Effector memory CD8-positive, alpha-beta T cell (primary cell): ENCODE measurements at places on chromosomes 1 and 21.

- no peak for DNase-seq
- H3K36me3 ChIP-seq, result peaks cover 40% of the 10 kb centered on the region
- H3K27me3 ChIP-seq, result no peaks in the 10 kb centered on the region
- H3K4me3 ChIP-seq, result no peak overlapping the region
- peaks cover 65% of the 10 kb centered on the region for H3K4me1 ChIP-seq
Observed at GRCh38 chr1:31007462-31007991, 58.0 kb downstream of the PUM1 start.

- peaks cover 14% of the 10 kb centered on the region for H3K4me1 ChIP-seq
- H3K36me3 ChIP-seq, result no peaks in the 10 kb centered on the region
- H3K27ac ChIP-seq, result no peak overlapping the region
- DNase-seq, result no peak
Observed at GRCh38 chr1:223230161-223230881, 87.3 kb upstream of the TLR5 start.

DNA sequence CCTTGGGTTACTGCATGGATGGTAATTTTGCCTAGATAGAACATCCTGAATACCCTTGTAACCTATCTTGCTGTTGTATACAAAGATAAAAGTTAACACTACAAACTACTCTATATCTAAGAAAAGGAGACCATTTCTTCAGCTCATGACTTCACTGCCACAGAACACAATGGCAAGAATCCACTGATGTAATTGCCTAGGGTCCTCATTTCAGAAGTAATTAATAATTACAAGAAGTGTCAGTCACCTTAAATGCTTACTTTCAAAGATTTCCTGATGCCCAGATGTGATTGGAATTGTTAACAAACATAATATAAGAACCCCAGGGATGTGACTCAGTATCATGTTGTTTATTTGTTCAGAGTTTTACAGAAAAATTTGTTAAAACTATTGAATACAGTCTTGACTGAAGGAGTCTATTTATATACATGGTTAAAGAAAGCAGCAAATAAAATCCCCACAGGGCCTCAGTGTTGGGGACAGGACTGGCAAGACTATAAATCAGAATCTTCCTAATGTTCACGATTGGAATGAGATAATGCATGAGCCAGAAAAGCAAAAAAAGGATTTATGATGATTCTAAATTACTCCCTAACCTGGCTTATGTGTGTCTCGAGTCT is 83.9 kb downstream of the CRB1 start:
- no peak overlapping the region for H3K4me3 ChIP-seq
- no peak for DNase-seq
- H3K4me1 ChIP-seq, result no peaks in the 10 kb centered on the region
- H3K27me3 ChIP-seq, result no peaks in the 10 kb centered on the region
- H3K36me3 ChIP-seq, result no peaks in the 10 kb centered on the region

DNA sequence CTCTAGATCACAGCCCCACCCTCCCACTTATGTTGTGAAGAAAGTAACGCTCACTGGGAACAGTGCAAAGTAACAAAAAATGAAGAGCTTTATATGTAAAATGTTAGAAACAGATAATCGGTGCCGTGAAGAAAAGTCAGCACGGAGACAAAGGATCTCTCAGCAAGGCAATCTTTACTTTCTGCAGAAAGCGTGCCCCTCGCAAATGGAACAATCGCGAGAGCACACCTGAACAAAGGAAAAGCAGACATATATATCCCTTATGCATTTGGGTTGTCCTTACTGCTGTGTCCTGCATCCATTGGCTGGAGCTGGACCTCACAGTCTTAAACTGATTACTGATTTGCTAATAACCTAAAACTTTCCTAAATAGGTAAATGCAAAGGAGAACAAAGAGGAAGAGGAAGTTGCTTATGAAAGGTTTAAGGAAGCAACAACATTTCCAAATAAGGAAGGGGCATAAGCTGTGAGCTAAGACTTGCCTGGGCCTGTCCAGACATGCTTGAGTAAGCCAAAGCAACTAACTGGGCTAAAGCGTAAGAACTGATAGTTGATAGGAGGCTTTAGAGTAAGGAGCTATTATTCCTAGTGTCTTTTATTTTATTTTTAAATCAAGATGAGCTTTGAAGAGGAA is 89.7 kb downstream of the GTF2B start:
- H3K27me3 ChIP-seq, result no peaks in the 10 kb centered on the region
- peaks cover 12% of the 10 kb centered on the region for H3K4me1 ChIP-seq
- H3K4me3 ChIP-seq, result no peak overlapping the region
- DNase-seq, result no peak
- no peak overlapping the region for H3K27ac ChIP-seq
- H3K36me3 ChIP-seq, result peaks cover 43% of the 10 kb centered on the region

DNA sequence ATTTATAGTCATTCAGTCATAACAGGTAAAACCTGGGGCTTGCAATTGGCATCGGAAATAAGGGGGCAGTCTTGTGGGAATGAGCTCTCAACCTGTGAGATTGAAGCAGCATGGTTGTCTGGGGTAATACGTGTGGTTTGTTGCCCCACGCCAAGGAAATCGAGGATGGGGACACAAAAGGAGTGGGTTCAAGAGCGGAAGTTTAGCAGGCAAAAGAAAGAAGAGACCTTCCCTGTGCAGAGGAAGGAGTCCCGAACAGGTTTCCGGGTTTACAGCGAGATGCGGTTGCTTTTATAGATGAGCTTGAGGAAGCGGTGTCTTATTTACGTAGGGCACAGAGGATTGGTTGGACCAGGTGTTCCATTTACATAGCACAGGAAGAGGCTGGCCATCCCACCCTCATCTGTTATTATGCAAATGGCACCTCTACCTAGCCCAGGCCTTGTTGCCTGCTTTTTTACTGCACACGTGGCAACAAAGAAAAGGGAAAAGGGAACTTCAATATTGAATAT is 37.3 kb downstream of the IFNAR1 start:
- H3K4me3 ChIP-seq, result peak overlapping the region; percentile 83
- peaks cover 12% of the 10 kb centered on the region for H3K36me3 ChIP-seq
- peak overlapping the region; percentile 91 for H3K27ac ChIP-seq
- H3K27me3 ChIP-seq, result no peaks in the 10 kb centered on the region
- peaks cover 14% of the 10 kb centered on the region for H3K4me1 ChIP-seq
- peak; percentile 66 for DNase-seq

DNA sequence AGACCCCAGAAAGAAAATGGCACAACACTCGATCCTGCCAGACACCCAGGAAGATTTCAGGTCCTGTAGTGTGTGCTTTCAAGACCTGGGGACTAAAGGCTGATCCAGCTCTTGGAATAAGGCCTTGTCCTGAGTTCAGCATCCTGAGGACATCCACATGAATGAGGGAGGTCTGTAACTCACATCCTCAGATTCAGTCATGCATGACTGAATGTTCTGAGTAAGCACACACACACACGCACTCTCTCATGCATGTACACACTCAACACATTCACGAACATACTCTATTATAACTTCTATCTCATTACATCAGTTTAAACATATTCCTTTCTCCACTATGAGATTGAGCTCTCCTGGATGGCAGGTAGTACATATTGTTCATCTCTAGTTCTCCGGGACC is 273.4 kb upstream of the BEND5 start:
- H3K4me3 ChIP-seq, result no peak overlapping the region
- no peak for DNase-seq
- H3K27ac ChIP-seq, result no peak overlapping the region

DNA sequence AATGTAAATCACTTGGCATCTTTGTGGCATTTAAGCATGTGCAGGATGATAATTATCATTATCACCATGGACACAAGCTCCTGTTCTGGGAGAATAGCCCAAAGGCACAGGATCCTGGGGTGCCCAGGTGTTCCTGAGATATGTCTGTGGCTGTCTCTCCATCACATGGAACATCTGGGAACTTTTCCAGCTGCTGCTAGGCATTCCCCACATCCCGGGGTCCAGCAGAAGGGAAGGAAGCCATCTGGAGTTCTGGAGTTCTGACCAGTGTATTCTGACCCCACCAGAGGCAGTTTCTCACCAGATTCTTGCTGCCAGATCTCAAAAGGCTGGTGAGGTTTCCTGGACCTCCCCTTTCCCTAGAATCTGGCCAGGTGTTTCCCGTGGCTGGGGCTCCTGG is 259.7 kb upstream of the VAMP3 start:
- H3K36me3 ChIP-seq, result no peaks in the 10 kb centered on the region
- no peak overlapping the region for H3K4me3 ChIP-seq
- H3K4me1 ChIP-seq, result peaks cover 2% of the 10 kb centered on the region

DNA sequence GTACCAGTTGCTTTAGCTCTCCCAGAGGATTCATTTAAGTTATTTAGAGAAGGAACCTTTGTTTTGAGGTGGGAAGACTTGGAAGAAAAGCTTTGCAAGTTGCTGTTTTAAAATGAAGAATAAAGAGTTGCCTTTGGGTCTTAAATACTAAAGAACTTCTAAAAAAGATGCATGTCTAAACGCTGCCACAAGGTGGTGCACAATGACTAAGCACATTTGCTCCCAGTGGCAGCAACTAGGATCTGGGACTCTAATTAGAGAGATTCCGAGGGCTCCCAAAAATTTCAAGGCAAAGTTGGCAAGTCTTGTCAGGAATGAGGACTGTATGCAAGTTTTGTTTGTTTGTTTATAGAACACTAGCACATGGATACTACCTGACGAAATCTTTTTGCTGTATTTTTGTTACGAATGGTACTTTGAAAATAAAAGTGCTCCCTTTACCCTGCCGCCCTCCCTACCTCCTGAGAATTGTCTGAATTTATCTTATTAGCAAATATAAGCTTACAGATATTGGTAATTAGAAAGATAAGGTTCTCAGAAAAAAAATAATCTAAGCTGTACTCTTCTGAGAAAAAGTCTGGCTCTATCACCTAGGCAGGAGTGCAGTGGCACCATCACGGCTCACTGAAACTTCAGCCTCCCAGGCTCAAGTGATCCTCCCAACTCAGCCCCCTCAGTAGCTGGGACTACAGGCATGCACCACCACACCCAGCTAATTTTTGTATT is 121.8 kb downstream of the HFM1 start:
- no peaks in the 10 kb centered on the region for H3K36me3 ChIP-seq
- H3K27me3 ChIP-seq, result peaks cover 19% of the 10 kb centered on the region
- H3K27ac ChIP-seq, result no peak overlapping the region
- no peaks in the 10 kb centered on the region for H3K4me1 ChIP-seq

GRCh38 chr1:212951126-212951946 is 995 bp downstream of the VASH2 start:
- H3K36me3 ChIP-seq, result no peaks in the 10 kb centered on the region
- H3K27me3 ChIP-seq, result peaks cover 54% of the 10 kb centered on the region
- no peak overlapping the region for H3K27ac ChIP-seq
- no peaks in the 10 kb centered on the region for H3K4me1 ChIP-seq
- DNase-seq, result no peak

DNA sequence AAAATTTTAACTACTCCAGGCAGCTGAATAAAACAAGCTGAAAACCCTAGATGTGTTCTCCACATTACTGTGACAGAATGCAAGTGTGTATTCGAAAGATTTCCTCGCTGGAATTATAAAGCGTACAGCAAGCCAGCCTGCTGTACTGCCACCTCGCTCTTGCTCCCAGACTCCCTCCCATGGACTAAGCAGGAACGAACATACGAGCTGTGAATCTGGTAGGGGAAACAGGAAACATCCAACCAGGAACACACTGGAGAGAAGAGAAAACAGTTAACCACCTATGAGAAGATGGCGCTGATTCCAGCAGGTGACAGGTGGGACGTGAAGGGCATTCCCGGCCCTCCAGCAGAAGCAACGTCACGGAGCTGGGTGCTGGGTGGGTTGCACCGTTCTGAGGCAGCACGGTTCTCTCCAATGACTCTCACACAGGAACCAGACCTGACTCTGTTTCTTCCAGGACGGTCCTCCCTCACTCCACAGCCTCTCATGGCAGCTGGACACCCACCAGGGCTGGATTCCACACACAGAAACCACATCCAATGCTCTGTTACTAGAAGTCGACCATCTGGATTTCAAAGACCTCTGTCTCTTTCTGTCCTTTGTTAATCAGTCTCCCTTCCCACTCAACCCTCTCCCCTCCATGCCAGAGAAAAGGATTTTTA is 219.2 kb downstream of the RERE start:
- H3K27me3 ChIP-seq, result no peaks in the 10 kb centered on the region
- no peak for DNase-seq
- H3K36me3 ChIP-seq, result peaks cover 3% of the 10 kb centered on the region

GRCh38 chr1:14741532-14741931 is 143.0 kb downstream of the KAZN start:
- peaks cover 2% of the 10 kb centered on the region for H3K36me3 ChIP-seq
- H3K27me3 ChIP-seq, result peaks cover 69% of the 10 kb centered on the region
- no peaks in the 10 kb centered on the region for H3K4me1 ChIP-seq
- no peak overlapping the region for H3K4me3 ChIP-seq
- DNase-seq, result no peak
- H3K27ac ChIP-seq, result no peak overlapping the region

DNA sequence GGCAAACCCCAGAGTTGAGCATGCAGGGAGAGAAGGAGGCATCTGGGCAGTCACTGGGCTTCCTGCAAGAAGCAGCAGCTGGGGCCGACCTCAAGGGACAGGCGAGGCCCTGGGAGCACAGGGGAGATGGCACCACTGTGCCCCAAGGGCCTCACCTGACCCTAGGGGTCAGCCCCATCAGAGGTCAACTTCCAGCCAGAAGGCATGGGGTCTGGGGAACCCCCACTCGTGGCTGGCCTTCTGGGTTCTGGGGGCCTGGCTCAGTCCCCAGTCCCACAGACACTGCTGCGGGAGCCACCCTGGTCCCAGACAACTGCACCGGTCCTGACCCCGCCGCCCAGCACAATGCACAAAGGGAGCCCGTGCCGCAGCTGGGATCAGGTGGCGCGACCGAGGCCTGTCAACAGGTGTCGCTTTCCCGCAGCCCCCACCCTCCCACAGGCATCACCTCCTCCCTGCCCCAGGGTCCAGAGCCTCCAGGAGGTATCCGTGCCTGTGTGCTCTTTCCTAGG is 6.2 kb downstream of the WNT9A start:
- DNase-seq, result no peak
- H3K27ac ChIP-seq, result no peak overlapping the region
- H3K27me3 ChIP-seq, result peaks cover 29% of the 10 kb centered on the region
- H3K4me3 ChIP-seq, result no peak overlapping the region

GRCh38 chr1:171798765-171799164 is 17.3 kb downstream of the METTL13 start:
- H3K36me3 ChIP-seq, result peaks cover 33% of the 10 kb centered on the region
- H3K27ac ChIP-seq, result no peak overlapping the region
- H3K4me3 ChIP-seq, result no peak overlapping the region
- no peak for DNase-seq
- H3K27me3 ChIP-seq, result no peaks in the 10 kb centered on the region

- H3K4me3 ChIP-seq, result no peak overlapping the region
- no peaks in the 10 kb centered on the region for H3K4me1 ChIP-seq
- peaks cover 4% of the 10 kb centered on the region for H3K36me3 ChIP-seq
- DNase-seq, result no peak
Observed at GRCh38 chr1:22721122-22721873, 10.7 kb downstream of the EPHB2 start.

DNA sequence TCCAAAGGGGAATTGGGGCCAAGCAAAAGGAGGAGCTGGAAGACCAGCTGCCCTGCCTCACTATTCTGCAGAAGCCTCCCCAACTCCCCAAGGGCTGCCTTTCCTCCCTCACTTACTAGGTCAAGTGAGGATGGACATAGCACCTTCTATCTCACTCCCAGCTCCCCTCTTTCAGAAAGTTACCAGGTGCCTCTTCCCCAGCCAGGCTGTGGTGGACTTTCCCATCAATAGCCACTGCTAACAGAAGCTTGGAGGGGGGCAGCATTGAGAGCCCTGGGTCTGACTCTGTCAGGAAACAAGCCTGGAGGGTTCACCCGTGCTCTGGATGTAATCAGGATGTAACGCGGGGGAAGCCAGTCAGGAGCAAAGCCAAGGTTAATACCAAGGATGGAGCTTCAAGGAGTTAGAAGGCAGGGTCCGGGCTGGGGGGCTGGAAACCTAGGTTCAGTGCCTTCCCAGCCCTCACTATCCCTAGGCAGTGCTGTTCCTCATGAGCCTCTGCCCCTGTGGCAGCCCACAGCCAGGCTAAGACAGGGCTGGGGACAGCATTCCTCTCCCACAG is 127.8 kb upstream of the NGF start:
- H3K27ac ChIP-seq, result no peak overlapping the region
- no peak for DNase-seq
- H3K4me3 ChIP-seq, result no peak overlapping the region
